ENCODE measurements at places on chromosomes 13 and 19. TPM values are rescaled to one million over a fixed set of nuclear protein-coding genes. Genes with fewer than 3 reads are reported as not detected.

The RGCC gene
- 216 TPM for total RNA-seq

The ZNF426 gene
- 10.9 TPM for total RNA-seq

The NLRP7 gene
- not detected for total RNA-seq

The RASL11A gene
- total RNA-seq: 3.4 TPM

The SIGLEC9 gene
- total RNA-seq: 0.87 TPM

The IFNL1 gene
- not detected for total RNA-seq

The MBD3L2 gene
- total RNA-seq: not detected

The BRCA2 gene
- total RNA-seq: 30.8 TPM

The RSPH6A gene
- total RNA-seq: 0.14 TPM
